ENCODE measurements at places on chromosomes 12 and 14.

DNA sequence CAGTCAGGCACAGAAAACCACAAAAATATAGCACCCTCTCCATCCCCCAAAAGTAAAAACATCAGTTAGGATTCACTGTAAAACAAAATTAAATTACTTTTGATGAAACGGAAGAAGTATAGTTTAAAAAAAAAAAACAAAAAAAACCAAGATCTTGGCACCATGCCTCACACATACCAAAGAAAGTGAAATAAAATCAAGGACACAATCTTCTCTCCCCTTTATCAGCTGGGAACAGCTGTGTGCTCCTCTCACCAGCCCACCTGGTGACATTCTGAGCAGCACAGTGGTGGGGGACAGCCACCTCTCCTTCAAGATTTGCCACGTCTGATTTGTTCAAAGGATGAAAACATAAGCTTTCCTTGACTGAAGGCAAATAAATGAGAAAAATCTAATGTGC, 55.5 kb downstream of the ESR2 start:
- no peak for DNase-seq

GRCh38 chr12:62922539-62922938, 12.4 kb downstream of the PPM1H start:
- DNase-seq = no peak

- DNase-seq = peak; percentile 31
These were observed 841 bp downstream of the CALM1 start for GRCh38 chr14:90397425-90398314.

- DNase-seq = no peak
These were observed 62.5 kb upstream of the DUSP6 start for GRCh38 chr12:89414851-89415250.

- DNase-seq = no peak
These were observed 98.6 kb downstream of the SCARB1 start for GRCh38 chr12:124764870-124765580.

Measured in activated CD4-positive, CD25-positive, alpha-beta regulatory T cell (primary cell).